ENCODE measurements at places on chromosomes 2 and 18.

GRCh38 chr2:240736281-240737250 lies 44.9 kb downstream of the AQP12A start:
- DNase-seq = no peak

- DNase-seq = no peak
These were observed 65.2 kb upstream of the CCDC195 start for GRCh38 chr2:224781400-224781799.

DNA sequence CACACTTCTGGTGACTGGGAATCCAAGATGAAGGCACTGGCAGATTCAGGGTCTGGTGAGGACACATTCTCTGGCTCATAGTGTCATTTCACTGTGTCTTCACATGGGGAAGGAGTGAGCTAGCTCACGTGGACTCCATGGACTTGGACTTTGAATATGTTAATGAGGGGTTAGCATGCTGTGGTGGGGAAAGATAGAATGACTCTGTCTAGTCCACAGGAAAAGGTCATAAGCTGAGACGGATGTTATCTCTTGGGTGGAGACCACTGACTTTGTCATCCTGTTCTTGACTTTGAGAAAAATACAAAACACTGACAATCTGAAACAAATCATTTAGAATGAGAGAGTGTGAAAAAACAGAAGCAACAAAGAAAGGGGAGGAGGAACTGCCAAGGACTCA lies 145.9 kb downstream of the PIK3C3 start:
- DNase-seq = no peak

- no peak for DNase-seq
These were observed 644.6 kb upstream of the CNTNAP5 start for GRCh38 chr2:123380370-123380935.

- DNase-seq = no peak
These were observed 174.1 kb downstream of the UXS1 start for GRCh38 chr2:106020032-106020431.

DNA sequence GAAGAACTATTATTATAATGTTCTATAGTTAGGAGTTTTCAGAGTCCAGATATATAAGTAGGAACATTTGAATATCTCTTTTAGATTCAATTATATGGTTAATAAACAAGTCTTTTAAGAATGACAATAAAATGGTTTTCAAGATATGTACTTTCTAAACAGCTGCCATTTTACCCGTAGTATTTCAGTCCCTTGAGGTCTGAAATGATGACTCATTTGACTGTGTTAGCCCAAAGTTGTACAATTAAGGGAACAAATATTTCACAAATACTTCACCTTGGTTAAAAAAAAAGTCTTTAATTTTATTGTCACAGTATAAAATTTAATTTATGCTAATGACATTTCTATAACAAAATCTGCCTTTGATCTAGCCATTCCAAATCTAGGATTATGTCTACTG lies 91.6 kb upstream of the TANK start:
- DNase-seq = no peak

DNA sequence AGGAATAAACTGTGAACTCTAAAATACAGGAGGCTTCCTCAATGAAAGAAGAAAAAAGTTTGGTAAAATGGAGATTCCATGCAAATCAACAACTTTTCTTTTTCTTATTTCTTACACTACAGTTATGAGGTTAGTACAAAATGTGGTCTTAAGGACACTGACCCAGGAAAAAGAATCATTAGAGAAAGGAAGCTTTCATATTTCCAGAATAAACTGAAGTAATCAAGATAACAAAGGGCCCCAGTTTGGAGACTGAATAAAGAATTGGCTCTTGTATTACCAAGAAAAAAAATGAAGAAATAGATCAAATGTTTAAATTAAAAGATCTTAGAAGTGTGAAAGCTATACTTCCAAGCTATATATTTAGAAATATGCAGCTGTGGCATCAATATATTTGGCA lies 72.3 kb downstream of the SLC66A3 start:
- DNase-seq = no peak

DNA sequence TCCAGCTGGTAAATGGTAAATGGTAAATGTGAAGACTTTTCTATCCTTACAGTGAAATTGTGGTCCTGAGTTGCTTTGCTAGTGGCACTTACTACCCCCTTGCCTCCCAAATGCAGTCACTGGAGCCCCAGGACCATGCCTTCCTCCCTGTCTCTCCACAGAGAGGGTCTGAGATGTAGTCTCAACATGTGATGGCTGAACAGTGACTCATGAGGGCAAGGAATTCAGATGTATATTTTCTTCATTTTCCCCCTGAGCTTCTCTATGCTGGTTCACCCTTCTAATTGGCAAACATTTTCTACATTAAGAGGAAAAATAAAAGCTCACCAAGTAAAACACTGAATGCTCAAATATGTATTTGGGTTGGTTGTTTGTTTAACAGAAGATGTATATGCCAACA lies 232.0 kb downstream of the SH3BP4 start:
- DNase-seq = no peak

DNA sequence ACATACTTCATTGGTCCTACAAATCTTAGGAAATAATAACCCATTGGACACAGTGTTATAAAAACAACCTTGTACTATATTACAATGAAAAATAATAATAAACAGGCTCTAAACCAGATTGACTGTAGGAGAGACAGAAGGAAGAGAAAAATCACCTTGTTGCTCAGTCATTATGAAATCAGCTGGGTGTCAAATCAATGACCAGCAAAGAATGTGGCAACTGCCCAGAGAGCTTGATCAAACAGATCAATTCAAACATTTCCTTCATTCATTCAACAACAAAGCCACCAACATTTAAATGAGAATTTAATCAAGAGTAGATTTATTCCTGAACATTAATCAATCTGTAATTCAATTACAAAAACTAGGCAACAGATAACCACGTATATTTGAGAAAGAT lies 671.9 kb upstream of the CHAC2 start:
- no peak for DNase-seq

GRCh38 chr2:47429795-47430194 lies 26.8 kb downstream of the MSH2 start:
- no peak for DNase-seq

DNA sequence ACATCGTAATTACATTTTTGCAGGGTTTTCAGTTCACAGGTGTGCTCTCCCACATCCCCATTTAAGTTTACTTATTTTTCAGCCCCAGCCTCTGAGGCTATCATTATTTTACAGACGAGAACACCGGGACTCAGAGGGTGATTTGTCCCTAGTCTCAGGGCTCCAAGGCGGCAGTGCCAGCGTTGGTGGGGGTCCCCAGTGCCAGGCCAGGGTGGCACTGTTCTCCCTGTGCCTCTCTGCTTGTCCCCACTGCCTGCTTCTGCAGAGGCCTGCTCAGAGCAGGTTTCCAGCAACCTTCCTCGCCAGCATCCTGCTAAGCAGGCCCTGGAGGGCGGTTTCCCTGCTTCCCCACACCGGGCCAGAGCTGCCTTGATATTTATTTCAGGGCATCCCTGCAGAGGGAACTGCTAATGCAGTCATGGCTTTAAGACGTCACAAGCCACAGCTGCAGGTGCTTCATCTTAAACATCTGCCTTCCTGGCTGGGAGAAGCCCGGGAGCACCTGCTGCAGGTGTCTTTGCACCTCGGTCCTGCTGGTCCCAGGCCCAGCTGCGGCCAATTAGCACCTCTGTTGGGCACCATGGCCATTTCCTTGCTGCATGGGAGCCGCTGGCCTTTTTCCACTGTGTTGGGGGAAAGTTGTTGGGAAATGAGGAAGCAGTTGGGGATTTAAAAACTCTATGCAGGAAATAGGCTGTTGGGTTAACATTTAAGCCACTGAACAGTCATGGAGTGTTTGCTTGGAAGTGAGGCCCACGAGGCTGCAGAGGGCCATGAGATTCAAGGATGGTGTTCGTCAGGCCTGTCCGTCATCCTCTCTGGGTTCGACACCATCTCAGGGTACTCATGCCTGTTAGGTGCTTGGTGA lies 22.8 kb downstream of the HPCAL1 start:
- DNase-seq = no peak

DNA sequence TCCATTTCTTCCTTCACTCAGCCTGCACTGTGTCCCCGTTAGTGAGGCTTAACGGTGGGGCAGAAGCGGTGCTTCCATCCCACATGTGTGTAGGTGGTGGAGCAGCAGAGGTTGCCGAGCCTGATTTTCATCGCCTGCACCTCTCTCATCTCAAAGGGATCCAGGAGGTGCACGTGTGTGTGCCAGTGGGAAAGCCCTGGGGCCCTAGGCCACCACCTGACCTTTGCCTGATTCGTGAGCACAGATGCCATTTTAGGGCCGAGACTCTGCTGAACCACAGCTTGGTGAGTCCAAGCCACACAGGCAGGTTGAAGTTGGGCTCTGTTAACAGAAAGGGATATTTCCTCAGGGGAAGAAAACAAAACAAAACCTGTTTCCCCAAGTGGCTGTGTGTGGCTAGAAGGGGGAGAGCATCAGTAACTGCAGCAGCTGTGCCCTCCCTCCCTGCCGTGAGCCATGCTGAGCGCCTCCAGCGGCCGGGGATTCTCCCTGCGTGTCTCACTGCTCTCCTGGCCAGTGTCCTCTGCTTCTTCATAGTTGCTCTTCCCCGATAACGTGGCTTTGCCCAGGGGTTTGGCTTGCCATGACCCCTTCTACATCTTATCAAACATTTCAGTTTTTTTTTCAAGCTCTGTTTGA lies 81.5 kb downstream of the MAPRE2 start:
- DNase-seq = peak; percentile 18

GRCh38 chr2:113167962-113168340 lies 5.8 kb upstream of the PSD4 start:
- DNase-seq = no peak

GRCh38 chr2:115369400-115369799 lies 927.0 kb downstream of the DPP10 start:
- no peak for DNase-seq

DNA sequence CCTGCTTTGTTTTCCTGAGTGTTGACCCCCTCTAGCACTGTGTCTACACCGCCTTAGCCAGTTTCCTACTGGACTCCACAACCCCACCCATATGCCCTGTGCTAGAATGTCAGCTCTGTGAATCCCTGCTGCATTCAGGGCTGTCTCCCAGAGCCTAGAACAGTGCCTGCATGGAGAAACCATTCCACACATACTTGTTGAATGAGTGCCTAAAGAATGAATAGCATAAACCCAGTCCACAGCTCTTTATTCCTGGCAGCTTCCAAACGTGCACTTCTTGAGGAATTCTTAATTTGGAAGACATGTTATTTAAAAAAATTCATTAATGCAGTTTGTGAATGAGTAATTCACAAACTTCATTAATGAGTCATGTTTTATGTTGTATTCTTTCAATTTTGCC lies 6.5 kb upstream of the NAPG start:
- DNase-seq = no peak

- DNase-seq = no peak
These were observed 11.5 kb downstream of the CD226 start for GRCh38 chr18:69936191-69936558.

DNA sequence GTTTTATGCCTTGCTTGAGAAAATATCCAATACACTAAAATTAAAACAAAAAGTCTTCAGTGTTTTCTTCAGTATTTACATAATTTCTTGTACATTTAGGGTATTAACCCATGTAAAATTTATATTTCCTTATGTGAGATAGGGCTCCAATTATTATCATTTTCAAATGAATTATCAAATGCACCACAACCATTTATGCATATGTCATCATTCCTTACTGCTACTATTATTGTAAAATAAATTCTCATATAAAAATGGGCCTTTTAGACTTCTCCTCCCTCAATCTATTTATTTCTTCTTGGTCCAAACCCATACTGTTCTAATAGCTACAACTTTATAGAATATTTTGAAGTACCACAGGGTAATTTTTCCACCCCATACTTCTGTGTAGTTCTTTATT lies 175.3 kb upstream of the LYPD1 start:
- no peak for DNase-seq

DNA sequence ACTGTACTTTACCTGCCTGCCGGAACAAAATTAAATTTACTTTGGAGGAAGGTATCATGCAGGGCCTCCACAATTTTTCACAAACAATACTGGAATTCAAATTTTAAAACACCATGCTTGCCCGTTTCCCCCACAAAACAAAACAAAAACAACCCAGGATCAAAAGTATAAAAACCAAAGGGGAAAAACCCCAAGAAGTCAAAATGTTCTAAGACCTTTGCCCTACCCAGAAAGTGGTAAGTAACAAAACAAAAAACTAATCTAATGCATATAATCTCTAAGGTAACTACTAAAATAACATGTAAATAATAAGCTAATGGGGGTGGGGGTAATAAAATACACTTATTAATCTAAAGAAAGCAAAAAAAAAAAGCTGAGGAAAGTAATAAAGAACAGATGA lies 60.5 kb downstream of the CUL3 start:
- DNase-seq = no peak

GRCh38 chr2:202400941-202401340 lies 24.8 kb downstream of the BMPR2 start:
- DNase-seq = no peak

DNA sequence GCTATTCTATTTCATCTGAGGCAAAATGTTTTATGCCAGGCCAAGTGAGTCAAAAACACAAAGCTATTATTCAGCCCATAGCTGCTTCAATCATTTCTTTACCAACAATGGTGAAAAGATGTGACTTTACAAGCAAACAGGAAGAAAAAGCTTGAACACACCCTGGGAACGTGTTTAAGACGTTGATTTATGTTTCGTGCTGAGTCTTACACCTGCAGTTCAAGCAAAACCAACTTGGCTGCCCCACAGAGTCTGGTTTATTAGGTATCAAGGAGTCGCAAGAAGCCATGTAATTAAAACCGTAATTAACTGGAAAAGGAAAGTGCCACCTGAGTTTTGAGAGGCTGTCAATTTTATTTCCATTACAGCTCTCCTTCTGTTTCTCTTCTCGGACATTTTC lies 295.5 kb downstream of the MEIS1 start:
- no peak for DNase-seq

- no peak for DNase-seq
These were observed 29.8 kb upstream of the YES1 start for GRCh38 chr18:841647-842370.

- DNase-seq = no peak
These were observed 56.1 kb downstream of the NBAS start for GRCh38 chr2:15504882-15505663.

DNA sequence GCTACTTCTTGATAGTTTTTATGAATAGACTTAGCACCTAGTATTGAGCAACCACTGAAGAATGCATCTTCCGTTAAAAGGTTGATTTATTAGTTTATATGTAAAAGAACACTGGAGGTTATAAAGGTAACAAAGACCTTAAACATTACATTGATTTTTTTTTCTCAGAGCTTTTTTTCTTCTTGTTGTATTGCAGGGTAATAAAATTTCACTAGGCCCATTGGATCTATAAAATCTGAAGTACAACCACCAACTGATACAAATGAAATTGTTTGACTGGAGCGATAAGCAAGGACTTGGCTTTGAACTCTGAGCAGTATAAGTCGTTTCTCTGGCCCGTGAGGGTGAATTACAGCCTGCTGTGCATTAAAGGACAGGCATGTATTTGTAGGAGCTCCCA lies 344.0 kb downstream of the LRRTM1 start:
- no peak for DNase-seq

DNA sequence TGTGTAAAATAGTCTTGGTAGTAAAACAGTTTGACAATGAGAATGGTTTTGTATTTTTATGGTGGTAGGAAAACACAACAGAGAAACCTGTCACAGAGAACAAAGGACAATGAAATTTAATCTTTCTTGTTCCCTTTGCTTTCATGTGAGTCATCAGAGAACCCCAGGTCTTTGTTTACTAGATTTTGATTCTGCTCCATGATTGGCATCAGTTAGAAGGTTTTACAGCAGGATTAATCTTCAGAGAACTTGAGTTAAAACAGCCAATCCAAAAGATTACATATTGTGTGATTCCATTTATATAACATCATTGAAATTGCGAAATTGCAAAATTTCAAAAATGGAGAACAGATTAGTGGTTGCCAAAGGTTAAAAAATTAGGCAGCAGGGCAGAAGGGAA lies 2.5 kb downstream of the APLF start:
- DNase-seq = no peak

- DNase-seq = no peak
These were observed 28.5 kb downstream of the GPC1 start for GRCh38 chr2:240463866-240464481.

All from naive thymus-derived CD8-positive, alpha-beta T cell (primary cell).